Activated CD4-positive, CD25-positive, alpha-beta regulatory T cell treated with anti-CD3 and anti-CD28 coated beads, Interleukin-2, amount 50 U/mL, for 24 hours (primary cell): ENCODE measurements at places on chromosomes 7 and 10.
A peak's percentile ranks its signal among the peaks of the same experiment; 100 is the strongest.

DNA sequence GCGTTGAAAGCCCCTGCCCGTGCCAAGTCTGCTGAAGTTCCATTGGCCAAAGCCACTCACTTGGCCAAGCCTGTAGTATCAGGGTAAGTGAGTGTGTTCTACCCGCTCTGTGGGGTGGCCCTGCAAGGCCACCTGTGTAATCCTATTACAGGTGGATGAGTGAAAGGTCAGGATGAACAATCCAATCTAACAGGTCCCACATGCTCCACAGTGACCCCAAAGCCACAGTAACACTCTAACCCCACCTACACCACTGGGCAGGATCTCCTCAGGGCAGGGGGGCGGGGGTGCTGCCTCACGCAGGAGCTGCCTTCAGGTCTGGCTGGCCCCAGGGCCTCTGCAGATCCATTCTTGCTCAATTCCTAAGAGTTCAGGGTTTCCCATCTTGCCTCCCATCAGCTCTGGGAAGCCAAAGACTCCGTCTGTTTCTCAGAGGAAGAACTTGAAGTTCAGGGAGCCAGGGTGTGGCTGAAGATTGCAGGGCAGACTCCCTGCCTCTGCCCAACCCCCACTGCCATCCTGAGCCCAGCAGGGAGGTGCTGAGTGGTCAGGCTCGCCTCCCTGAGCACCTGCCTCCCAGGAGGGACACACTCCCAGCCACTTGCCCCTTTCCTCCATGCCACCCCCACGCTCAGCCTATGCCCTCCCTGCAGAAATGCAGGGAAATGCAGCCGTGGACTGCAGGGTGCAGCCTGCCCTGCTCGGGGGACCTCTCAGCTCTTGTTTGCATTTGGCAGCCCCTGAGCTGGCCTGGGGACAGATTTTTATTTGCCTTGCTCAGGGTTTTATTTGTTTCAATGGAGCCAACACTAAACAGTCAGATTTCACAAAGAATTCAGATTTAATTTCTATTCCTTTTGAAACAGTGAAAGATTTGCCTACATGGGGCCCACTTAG is 9.8 kb upstream of the COMTD1 start:
- no peak for ATAC-seq

- ATAC-seq: no peak
Measured at GRCh38 chr7:496528-497295, 22.9 kb downstream of the PDGFA start.

DNA sequence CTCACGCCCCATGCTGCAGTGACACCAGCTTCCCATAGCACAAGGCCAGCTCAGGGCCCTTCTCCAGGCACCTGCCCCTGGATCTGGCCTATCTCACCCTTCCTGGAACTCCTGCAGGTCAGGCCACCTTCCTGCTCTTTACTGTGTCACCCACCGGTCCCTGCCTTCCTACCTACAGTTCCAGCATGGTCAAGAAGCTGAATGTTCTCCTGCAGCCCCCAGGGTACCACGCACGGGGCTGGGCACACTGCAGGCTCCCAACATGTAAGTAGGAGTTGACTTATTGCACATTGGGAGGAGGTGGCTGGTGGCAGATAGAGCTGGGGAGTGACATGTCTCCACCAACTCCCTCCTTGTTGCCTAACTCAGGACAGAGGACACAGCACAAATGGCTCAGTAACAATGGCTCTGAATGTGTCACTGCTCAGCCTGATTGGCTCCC is 14.5 kb downstream of the ITPRIP start:
- no peak for ATAC-seq

- ATAC-seq: no peak
Measured at GRCh38 chr10:14618674-14619073, 156.0 kb downstream of the FAM107B start.

GRCh38 chr10:44391981-44392380 is 7.1 kb upstream of the CXCL12 start:
- ATAC-seq: no peak

GRCh38 chr10:89122433-89123051 is 84.6 kb downstream of the CH25H start:
- peak; percentile 73 for ATAC-seq

DNA sequence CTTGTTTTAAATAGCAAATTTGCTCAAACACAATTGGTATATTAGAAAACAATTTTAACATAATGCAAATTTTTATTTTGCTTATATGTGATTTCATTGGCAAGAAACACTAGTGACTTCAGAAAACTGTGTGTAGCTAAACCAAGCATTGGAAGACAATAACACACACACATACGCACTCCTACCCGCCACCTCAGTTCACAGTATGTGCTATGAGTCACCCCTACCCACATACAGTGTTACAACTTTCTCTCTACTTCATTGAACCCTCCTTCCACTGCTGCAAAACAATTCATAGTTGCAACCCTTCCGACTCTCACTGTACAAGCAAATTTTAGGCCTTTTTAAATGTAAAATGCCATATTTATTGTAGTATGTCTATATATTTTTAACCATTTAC is 119.9 kb upstream of the THSD7A start:
- ATAC-seq: no peak

- ATAC-seq: no peak
Measured at GRCh38 chr10:71083716-71083975, 128.7 kb upstream of the UNC5B start.

DNA sequence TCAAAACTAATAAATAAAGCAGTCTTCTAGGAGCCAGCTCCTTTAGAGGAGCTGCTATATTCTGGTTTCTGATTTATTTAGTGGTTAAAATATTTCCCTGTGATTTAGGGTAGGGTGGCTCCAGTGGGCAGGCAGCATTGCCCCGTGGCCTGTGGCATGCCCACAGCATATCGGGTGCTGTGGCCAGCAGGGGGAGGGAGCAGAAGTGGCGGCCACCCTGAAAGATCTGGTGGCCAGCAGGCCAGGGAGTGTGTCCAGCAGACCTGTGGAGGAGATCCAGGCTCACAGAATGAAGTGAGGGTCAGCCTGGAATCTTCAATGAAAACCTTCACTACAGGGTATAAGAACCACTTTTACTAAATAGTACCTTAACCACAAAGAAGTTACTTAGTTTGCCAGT is 189.2 kb downstream of the TAX1BP1 start:
- no peak for ATAC-seq

DNA sequence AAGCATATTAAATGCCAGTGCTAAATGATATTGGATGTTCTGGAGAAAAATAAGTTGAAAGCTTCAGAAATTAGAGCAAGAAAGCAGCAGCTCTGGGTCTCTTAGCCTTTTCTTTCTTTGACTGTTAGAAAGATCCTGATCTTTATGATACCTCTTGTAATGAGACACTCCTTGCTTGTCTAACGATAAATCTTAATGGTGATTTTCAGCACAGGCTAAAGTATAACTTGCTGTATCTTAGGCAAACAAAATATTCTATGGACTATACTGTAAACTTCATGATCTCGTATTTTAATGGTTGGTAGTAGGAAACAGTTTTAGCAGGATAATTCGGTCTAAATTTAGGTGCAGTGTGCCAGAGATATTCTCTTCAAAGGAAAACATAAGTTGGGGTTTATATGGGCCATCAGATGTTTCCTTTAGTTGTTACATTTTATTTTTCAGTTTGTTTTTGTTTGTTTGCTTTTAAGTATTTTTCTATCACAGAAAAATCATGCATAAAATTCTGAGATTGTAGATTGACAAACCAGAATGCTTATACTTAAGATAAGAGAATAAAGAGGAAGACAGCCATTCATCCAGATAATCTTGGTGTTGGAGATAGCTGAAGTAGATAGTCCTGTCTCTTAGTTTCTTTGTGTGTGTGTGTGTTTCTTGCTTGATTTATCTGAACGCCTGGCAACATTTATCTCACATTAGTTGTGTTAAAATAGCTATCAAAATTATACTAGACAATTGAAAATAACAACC is 4.7 kb downstream of the CASD1 start:
- no peak for ATAC-seq

GRCh38 chr7:21106296-21106732 is 319.6 kb upstream of the SP8 start:
- ATAC-seq: no peak

- ATAC-seq: no peak
Measured at GRCh38 chr10:44400541-44400940, 15.6 kb upstream of the CXCL12 start.

GRCh38 chr7:158309868-158310763 is 277.5 kb downstream of the PTPRN2 start:
- no peak for ATAC-seq

DNA sequence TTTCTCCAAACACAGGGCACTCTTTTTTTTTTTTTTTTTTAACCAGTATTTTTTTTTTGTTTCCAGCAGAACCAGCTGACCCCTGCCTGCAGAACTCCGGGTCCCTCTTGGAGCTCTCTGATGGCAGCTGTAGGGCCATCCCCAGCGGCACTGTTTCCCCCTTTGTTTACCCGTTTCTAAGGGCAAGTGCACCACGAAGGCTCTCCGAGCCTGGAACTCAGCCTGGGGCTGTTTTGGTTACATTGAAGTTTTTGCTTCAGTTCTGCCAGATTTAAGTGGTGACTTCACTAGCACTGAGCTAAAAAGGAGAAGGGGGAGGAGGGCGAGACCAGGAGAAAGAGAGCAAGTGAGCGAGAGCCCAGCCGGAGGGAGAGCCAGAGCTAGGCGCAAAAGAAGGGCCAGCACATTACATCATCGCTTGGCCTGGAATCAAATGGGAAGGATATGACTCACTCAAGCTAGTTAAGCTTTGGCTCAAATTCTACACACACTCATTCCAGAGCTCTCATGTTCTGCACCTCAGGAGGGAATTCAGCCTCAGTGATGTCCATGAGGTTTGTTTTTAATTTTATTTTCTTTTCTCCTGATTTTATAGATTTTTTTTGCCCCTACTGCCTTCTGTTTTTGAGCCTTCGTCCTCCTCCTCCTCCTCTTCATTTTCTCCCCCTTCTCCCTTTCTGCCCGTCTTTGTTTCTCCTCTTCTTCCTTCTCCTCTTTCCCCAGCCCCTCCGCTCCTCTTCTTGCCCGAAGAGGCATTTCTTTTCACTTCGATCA is 272.3 kb downstream of the TRIL start:
- ATAC-seq: peak; percentile 43

DNA sequence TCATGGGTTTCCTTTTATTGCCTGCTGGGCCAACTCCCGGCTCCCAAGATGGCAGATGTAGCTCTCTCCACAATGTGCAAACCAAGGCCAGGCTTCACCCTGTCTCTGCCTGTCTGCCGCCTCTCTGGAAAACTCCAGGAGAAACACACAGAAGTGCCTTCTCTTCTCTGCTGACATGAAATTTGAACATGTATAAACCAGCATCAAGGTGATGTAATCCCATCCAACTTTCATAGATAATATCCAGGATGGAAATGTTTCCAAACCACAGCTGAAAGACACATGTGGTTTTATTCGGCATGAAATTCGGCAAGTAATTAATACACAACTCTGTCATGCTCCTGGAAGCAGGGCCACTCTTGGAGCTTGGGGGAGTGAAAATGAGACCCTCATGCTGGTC is 297.2 kb downstream of the C7orf25 start:
- no peak for ATAC-seq

DNA sequence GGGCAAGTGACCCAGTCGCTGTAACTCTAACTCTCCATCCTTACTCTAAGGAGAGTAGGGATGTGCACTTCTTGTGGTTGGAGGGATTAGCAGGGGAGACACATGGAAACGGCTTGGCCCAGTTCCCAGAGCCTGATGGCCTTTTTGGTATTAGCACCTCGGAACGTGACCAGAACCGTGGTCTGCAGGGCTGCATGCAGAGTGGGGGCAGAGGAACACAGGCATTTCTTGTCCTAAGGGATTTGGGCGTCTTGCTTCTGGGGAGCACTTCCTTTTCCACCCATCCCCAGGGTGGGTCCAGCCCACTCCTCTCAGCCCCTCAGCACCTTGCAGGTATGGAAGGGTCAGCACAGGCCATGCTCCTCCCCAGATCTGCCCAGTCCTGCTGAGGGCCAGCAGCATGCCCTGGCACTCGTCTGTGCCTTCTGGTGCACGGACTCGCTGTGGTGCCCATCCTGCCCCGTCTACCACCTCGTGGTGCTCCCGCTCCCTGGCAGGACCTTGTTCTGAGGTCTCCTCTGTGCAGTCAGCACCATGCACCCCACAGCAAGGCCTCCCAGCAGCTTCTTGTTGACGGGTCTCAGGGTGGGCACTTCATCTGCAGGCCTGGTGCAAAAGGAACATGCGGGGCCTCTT is 109.6 kb downstream of the ACTR3B start:
- ATAC-seq: no peak
